ENCODE measurements at places on chromosomes 2 and 18.

GRCh38 chr2:72779495-72779894 lies 46.3 kb downstream of the EXOC6B start:
- no peak for DNase-seq

- DNase-seq = no peak
Measured at GRCh38 chr18:74331404-74331803, 15.8 kb downstream of the C18orf63 start.

- no peak for DNase-seq
Measured at GRCh38 chr2:217471319-217471718, 531.5 kb downstream of the TNS1 start.

DNA sequence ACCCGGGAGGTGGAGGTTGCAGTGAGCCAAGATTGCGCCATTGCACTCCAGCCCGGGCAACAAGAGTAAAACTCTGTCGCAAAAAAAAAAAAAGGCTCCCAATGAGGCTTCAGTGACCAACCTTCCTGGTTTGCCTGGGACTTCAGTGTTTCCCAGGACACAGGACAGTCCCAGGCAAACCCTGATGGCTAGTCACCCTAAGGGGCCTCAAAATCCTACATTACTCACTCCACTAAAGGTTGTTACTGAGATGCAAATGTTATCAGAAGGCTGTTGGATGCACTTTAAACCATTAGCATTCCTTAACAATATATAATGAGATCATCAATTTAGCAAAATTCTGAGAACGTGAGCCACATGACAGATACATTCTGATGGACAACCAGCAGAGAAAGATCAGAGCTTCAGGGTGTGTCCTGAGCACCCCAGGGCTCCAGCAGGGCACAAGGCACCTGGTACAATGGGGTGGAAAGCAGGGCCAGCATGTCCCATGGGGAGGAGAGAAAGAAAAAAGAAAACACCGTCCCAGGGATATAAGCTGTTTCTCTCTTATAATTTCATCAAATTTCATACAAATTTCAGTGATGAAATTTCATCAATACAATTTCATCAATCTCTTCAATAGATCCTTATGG lies 118.1 kb upstream of the ARL5A start:
- DNase-seq = no peak

DNA sequence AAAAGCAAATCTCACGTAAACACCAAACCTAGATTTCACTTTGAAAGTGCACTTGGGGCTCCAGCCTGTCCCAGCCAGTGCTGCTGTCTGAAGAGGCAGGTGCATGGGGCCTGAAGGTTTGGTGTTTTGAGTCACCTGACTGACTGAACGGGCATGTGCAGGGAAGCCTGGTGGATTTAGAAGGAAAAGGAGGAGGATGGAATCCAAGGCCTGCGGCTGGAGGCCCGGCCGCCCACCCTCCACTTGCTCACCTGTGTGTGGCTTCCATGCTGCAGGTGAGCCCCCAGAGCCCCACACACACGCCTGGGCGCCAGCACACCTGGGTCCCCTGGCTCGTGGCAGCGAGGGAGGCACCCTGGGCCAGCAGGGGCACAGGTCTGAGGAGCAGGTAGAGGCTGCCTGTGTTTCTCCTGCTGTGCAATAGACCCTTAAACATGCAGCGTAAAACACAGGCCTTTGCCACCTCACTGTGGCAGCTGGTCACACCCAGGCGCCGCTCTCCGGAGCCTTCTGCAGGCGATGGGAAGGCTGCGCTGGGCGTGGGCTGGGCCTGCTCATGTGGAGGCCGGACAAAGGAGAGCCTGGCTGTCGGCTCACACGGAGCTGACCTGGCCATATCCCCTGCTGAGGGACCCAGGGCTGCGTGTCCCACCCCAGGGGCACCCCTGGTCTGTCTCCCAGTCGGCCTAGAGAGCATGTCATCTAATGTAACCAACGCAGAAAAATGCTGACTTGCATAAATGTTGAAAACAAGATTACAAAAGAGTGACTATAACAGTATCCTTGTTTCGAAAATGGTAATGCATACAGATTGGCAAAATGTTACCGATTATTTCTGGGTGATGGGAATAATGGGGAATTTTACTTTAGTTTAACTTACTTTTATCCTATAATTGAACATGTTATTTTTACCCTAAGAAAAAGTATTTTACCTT lies 71.3 kb downstream of the TMEM18 start:
- DNase-seq = no peak

DNA sequence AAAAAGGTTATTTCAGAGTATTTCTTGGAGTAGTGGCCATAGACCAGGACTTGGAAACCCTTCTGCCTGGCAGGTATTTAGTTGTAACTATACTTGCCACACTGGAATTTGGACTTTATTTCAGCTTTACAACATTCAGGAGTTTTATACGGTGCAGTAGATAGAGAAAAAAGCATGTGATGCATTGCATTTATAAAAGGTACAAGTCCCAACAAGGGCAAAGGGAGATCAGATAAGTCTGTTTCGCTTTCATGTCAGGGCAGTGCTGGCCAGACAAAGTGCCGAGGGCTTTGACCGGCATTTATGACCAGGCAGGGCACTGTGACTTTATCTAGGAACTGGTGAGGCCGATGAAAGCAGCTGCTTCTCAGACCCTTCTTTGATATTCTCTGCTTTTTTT lies 145.4 kb downstream of the RTN4 start:
- no peak for DNase-seq

DNA sequence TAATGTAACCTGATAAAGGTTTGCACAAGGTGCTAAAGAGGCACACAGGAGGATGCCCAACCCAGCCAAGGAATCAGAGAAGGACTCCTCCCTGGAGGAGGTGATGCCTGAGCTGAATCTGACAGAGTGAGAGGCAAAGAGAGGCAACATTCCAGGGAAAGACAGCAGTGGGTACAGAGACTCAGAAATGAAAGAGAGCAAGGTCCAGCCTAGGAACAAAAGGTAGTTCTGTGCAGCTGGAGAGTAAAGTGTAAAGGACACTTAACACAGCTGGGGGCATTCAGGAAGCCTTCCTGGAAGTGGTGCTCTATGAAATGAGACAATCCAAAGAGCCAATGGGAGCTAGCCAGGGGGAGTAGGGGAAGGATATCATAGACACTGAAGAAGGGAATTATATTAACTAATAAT lies 181.0 kb upstream of the GLI2 start:
- no peak for DNase-seq

DNA sequence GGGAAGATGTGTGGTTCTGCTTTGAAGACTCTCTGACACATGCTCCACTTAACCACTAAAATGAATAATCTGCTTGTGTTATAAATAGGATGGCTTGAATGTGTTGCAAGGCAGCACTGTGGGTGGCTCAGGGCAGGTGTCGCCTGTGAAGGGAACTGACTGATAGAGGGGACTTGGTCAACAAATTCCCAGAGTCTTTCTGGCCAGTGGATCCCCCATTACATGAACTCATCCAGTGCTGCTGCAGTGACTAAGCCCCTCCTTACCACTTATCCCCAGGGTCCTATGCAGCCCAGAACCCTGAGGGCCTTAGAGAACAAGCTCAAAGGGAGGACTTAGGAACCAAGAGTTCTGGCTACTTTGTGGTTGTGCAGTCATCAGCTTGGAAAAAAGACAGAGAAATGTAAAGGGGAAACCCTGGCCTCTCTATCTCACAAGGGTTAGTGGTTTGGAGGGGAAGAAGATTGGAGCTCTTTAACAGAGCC lies 226.2 kb upstream of the TNP1 start:
- no peak for DNase-seq

DNA sequence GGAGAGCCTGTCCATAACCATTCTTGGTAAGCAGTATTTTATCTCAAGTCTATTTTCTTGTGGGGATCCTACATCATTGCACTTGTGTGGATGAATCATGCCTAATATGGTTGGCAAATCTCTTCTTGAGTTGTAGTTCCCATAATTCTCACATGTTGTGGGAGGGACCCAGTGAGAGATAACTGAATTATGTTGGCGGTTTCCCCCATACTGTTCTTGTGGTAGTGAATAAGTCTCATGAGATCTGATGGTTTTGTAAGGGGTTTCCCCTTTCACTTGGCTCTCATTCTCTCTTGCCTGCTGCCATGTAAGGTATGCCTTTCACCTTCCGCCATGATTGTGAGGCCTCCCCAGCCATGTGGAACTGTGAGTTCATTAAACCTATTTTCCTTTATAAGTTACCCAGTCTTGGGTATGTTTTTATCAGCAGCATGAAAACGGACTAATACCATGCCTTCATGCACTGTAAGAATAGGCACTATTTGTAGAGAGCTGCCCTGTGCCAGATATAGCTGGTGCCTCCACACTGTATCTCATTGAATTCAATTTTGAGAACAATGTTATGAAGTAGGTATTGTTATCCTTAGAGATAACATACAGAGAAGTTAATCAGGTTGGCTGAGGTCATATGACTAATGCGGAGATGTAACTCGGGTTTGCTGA lies 148.3 kb downstream of the PLCL1 start:
- DNase-seq = no peak

DNA sequence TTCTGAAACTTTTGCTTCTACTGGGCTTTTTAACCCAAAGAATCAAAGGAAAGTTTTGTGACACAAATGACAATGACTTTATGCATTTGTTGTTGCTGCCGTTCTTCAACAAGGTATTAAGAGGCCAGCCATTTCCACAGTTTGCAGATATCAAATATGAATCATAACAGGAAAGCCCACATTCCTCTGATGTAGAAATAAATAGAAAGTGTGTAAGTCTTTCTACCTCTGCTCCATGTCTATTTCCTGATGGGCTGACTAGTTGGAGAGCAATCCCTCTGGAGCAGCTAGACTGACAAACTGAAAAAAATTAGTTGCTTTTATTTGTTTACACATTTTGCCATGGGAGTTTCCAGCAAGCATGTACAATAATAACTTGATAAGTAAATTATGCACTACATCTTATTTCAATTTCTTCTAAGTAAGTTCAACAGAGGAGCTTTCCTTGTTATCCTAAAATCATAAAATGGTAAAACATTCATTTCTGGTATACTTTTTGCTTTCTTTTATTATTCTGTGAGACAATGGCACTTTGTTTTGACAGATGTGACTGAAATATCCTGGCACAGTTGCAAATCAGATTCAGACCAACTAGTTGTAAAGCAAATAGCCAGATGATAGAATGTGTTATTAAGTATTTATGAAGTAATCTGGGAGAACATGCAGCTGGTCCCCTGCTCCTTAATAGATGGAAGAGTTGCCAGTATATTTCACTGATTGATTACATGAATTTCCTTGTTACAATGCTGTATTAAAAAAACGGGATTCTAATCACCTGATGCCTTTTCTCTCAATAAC lies 266.7 kb downstream of the METTL4 start:
- no peak for DNase-seq

- no peak for DNase-seq
Measured at GRCh38 chr2:175372704-175373701, 191.5 kb upstream of the ATP5MC3 start.

- no peak for DNase-seq
Measured at GRCh38 chr2:121103960-121104359, 181.0 kb downstream of the TFCP2L1 start.

DNA sequence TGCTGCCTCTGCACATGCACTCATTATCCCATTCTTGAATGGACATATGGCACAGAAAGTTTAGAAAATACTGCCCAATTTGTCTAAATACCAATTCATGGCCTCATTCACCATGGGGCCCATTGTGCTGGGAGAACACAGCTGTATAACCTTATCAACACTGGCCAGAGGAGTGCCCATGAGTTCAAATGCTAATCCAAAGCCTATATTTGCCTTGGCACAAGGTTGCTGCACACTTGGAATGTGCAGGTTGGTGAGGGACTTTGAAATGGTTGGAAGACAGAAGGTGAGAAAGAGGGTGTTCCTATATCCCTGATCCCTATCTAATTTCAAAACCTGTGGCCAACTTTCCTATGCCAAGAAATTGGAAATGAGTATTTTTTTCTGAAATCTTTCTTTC lies 693.9 kb upstream of the ID2 start:
- no peak for DNase-seq

DNA sequence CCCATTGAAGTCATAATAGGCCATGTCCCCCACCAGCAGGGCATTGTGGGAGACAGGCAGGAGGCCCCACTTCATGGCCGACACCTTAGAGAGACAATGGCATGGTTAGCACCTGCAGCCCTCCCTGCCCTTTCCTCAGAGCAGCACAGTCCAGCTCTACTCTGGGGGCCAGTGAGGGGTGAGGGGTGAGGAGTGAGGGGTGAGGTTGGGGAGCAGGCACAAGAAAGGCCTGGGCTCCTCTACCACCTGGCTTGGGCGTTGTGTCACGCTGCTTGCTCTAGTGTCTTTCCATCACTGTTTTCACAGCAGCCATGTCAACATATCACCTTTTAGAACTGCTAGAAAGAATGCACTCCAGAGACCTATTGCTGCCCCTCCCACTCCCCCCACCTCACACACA lies 77.2 kb downstream of the ADD2 start:
- no peak for DNase-seq

- no peak for DNase-seq
Measured at GRCh38 chr2:100606332-100606725, 43.5 kb downstream of the PDCL3 start.

- no peak for DNase-seq
Measured at GRCh38 chr2:171406044-171406443, 27.7 kb downstream of the METTL8 start.

- no peak for DNase-seq
Measured at GRCh38 chr2:121400201-121400600, 115.2 kb upstream of the TFCP2L1 start.

GRCh38 chr18:38966841-38967240 lies 1401.2 kb upstream of the CELF4 start:
- DNase-seq = no peak
